GM06990 (cell line): ENCODE measurements at places on chromosomes 11 and 22.

DNA sequence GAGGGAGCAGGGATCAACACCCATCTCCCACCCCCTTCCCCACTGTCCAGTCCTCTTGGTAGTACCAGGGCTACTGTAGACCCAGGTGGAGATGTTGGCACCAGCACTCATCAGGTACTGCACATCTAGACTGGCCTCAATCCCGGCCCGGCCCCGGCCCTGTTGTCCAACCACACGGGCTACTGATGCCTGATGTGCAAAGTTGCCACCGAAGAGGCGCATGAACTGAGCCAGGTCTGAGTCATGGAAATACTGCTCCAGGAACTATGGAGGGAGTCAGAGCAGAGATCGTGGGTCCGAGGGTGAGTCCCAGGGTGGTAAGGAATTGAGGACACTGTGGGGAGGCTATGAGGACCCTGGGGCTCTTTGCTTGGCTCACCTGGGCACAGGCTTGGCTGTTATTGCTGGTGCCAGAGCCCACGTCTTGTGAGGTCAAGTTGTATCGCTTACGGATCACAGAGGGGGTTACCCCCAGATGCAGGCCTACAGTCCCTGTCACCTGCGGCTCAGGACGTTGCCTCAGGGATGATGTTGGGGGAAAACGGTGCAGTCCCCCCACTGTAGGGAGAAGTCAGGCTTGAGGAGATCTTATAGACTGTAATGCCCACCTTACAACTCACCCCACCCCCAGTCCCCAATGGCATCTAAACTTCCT, 2.5 kb downstream of the TPP1 start:
- DNase-seq: no peak

GRCh38 chr11:128814856-128815705, 52.0 kb downstream of the KCNJ1 start:
- no peak for DNase-seq

DNA sequence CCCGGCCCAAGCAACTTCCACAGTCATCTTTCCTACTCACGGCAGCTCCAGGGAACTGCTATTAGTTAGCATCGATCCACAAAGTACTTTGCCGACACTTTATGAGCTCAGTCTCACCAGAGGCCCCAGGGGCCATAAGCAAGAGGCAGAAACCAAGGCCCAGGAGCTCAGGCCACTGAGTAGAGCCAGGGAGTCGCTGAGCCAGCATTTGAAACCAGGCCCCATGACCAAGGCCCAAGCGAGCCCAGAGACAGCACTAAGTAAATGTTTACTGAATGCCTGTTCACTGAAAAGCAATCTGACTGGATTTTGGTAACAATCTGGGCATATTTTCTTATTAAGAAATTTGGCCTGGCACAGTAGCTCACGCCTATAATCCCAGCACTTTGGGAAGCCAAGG, 43.3 kb downstream of the ARRB1 start:
- no peak for DNase-seq

GRCh38 chr11:120055646-120056045, 82.3 kb downstream of the TRIM29 start:
- DNase-seq: no peak

DNA sequence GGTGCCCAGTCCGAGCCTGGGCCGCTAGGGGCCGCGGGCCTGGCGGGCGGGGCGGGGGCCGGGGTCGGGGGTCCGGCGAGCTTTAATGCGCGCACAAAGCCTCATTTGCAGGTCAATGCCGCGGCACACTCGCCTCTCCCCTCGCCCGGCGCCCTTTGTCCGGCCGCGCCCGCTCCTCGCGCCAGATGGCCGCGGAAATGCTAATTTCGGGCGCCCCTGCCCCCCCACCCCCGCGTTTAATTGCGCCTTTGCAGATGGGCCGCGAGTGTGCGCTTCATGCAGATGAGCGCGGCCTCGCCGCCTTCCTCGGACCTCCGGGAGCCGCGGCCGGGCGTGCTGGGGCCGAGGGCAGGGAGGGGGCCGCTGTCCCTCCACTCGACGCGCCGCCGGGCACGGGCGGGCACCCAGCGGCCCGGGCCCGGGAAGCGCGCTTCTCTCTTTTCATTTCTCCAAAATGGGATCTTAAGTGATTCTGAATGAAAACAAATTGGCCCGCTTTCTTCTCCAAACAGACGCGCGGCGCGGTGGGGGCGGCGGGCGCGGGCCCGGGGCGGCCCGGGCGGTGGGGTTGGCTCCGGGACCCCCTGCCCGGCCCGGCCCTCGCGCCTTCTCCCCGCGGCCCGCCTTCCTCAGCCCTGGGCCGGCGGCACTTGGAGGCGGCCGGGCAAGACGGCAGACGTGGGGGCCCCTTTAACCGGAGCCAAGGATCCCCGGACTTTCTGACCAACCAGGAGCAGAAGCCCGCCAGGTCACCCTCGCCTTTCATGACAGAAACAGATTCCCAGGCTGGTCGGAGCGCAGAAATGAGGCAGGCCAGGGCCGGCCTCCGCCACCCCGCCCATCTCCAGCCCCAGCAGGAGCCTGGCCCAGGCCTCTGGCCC, 22.9 kb downstream of the CDKN1C start:
- no peak for DNase-seq

DNA sequence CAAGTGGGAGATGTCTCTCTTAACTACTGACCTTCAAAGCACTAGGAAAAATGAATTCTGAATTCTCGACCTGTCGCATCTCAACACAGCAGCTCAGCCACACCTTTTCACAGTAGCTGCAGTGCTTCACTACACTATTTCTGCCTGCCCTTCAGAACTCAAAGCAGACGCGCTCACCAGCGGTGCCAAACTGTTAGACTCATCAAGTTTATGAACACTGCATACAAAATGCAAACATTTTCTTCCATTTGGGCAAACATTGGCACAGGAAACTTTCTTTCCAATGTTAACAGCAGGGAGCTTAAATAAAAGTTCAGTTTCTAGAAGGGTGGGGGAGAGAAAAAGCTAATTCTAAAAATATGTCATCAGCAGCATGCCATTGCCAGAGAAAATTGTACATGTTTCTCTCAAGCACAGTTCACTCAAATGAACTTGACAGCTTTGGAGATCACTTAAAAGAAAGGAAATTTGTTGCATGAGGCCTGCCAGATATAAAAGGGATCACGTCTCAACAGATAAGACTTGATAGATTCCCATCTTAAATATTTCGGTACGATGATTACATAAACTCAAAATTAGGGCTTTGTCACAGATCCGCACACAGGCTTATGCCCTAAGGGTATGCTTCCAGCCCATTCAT, 82.7 kb downstream of the CADM1 start:
- DNase-seq: no peak

DNA sequence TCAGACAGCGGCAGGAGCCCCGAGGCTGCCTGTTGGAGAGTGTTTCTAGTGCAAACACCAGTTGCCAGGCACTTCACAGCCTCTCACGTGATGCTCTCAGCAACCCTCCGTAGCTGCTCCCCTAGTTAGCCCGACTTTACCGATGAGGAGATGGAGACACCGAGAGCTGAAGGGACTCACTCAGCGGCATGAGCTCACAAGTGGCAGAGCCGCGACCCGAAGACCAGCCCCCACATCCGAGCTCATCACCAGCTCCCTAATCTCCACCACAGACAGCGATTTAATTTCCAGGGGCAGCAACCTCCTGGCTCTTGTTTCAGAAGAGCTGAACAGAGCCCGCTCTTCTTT, 28.7 kb upstream of the RTL6 start:
- no peak for DNase-seq

DNA sequence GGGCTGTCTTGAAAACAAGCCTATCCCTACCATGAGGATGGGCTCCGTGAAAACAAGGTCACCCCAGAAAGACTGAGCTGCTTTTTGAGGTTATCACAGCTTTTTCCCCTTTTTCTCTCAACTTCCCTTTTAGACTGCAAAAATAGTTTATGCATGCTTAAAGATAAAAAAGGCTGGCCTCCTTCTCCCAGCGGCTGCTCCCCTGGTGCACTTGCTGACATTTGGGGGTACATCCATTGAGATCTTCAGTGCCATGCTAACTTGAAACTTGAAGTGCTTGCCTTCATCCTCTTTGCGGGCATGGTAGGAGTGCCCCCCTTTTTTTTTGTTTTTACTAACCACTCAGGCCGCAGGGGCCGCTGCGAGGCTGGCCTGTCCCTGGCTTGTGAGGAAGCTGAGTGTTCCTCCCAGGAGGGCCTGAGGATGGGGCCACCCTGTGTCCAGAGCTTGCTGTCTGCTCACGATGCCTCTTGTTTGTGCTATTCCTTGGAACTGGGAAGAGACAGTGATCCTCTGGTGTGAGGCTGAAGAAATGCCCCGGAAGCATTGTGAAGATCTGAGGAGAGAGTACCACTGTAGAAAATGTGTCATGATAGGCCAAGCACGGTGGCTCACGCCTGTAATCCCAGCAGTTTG, 2.2 kb downstream of the TANGO2 start:
- no peak for DNase-seq

DNA sequence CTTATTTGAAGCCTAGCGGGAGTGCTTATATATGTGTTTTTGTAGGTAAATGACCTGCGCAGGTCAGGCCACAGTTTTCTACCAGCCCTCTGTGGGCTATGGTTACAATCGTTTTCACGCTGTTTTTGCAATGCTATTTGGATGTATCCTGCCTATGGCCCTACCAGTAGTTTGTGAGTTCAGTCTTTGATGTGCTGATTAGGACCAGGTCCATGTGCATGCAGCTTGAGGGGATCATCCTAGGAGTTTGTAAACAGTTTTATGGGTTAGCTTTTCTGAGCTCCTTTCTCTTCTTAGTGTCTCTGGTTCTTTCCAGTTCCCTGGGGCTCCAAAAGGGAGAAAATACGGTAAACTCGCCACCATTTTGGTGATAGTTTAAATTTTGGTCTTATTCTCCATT, 142.5 kb downstream of the LDLRAD3 start:
- no peak for DNase-seq

- no peak for DNase-seq
Observed at GRCh38 chr22:50656122-50657070, 16.2 kb upstream of the SHANK3 start.

DNA sequence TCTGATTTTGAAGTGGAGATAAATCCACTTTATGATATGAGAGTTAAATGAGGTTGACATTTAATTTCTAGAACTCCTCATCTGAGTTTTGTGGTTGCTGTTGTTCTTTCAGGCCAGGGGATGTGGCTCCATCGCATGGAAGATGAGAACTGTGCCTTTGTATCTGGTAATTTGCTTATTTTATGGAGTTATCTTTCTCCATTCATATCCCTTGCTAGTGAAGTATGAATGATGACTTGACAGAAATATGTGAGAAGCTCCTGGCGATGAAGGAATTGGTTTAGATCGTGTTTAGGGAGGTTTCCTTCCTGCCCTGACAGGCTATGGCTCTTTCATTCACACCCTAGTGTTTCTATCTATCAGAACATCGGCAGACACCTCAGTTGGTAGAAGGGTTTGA, 393.7 kb downstream of the ETS1 start:
- DNase-seq: no peak
